ENCODE measurements at places on chromosomes 6 and 20.
A peak's percentile ranks its signal among the peaks of the same experiment; 100 is the strongest.

DNA sequence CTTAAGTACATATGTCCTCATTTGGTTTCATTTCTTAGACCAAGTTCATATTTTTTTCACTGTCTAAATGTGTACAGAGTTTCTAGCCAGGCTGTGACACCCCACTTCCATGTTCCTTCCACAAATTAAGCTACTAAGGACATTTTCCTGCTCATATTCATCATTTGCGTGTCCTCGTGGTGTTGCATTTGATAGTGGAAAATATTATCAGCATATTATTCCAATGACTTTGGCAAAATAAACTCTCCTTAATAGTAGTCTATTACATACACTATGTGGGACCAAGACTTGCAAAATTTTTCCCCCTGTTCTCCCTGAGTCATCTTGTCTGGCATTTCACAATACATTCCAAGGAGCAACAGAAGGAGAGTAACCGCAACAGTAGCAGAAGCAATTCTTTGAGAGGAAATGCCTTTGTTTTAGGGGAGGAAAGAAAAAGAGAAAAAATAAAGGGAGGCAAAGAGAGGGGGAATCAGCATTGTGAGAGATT is 599.2 kb downstream of the COL12A1 start:
- DNase-seq, result peak; percentile 93

DNA sequence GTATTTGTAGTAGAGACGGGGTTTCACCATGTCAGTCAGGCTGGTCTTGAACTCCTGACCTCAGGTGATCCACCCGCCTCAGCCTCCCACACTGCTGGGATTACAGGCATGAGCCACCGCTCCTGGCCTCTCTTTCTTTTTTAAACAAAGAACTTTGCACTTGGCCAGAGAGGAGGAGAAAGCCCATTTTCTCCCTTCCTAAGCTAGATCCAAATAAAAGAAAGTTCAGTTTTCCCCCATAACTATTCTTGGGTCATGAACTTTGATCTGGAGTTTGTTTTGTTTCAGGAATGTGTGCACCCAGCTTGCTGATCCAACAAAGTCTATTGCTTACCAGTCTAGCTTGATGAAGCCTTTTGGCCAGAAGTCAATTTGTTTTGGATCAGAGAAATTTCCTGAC is 23.4 kb downstream of the KCNS1 start:
- no peak for DNase-seq

GRCh38 chr6:96923871-96924493 is 546 bp upstream of the KLHL32 start:
- DNase-seq, result no peak

DNA sequence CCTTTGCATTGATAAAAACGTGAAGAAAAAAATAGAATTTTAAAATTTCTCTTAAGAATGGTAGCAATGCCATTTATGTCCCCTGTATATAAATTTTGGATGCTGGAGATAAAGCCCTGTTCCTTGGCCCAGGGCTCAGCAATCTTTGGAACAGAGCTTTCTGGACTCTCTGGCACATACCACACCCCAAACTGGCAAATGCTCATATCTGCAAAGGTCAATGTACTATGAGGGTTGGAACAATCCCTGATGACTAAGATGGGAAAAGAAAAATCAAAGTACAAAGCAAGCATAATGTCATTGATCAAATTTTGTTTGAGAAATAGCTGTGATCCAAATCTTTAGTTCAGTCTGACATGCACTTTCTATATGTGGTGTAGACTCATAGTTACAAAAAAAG is 158.1 kb upstream of the HCRTR2 start:
- DNase-seq, result no peak

DNA sequence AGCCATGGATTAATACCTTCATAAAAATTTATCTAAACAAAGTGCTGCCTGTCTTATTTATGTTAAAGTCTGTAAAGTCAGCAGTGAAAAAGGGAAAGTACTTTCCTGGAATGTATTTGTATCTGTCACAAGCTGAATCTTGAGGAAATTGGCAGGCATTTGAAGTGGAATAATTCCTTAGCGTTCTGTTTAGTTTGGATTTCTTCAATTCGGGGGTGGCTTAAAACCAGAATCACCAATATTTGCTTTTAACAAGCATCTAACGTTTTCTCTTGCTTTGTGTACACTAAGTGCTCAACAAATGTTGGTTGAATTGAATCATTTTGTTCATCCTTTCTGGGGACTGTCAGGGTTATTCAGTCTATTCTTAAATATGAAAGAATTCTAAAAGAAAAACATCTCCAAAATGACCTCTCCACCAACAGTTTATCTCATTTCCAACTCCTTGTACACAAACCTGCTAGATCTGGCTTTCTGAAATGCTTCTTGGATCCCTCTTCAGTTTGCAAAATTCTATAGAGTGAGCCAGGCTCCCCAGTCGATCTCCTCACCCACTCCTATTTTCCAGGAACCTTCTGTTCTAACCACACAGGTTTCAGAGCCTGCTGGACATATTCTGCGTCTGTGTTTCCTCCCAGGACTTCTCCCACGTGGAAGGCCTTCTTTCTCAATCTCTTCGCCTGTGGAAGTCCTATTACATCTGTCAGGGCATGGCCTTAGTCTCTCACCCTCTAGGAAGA is 2.0 kb upstream of the NPEPL1 start:
- DNase-seq, result no peak

- DNase-seq, result no peak
Observed at GRCh38 chr20:44851545-44851944, 34.0 kb upstream of the YWHAB start.

GRCh38 chr6:133392015-133392414 is 150.9 kb downstream of the EYA4 start:
- no peak for DNase-seq

- no peak for DNase-seq
Observed at GRCh38 chr6:116173928-116174327, 48.0 kb upstream of the COL10A1 start.

- DNase-seq, result peak; percentile 63
Observed at GRCh38 chr20:56636716-56637115, 7.6 kb downstream of the TFAP2C start.

- no peak for DNase-seq
Observed at GRCh38 chr20:49160057-49160929, 27.8 kb downstream of the STAU1 start.

- DNase-seq, result no peak
Observed at GRCh38 chr20:44491635-44492395, 16.1 kb downstream of the TTPAL start.

DNA sequence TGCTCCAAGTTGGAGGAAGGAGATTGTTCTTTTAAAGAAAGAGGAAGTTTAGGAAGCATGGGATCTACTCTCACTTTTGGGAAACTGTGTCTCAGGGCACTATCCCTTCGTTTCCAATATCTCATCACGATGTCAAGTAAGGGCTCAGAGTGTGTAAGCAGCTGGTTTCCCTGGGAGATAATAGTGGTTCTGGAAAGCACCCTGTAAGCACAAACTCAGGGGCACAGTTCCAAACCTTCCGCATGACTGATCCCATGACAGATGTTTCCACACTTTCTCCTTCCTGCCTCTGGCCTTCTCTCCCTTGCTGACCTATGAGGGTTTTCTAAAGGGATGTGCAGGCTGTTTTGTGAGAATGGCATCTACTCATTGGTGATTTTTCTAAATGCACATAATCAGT is 33.9 kb downstream of the ADTRP start:
- DNase-seq, result peak; percentile 39

DNA sequence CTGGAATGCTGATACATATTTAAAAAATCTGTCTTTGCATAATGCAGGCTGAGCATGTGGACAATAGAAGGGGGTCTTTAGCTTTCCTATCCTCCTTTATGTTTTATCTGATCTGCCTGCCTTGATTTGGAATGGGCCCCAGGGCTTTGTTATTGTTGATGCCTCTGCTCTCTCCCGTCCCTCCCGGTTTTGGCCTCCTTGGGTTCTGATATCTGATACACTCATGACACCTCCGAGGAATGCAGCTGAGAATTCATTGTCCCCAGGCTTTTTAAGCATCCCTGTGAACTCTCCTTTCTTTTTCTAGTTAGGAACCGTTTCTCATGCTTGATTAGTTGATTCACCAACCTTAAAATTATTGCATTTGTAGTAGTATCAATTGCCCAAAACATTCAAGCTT is 185.5 kb upstream of the RALGAPA2 start:
- no peak for DNase-seq

DNA sequence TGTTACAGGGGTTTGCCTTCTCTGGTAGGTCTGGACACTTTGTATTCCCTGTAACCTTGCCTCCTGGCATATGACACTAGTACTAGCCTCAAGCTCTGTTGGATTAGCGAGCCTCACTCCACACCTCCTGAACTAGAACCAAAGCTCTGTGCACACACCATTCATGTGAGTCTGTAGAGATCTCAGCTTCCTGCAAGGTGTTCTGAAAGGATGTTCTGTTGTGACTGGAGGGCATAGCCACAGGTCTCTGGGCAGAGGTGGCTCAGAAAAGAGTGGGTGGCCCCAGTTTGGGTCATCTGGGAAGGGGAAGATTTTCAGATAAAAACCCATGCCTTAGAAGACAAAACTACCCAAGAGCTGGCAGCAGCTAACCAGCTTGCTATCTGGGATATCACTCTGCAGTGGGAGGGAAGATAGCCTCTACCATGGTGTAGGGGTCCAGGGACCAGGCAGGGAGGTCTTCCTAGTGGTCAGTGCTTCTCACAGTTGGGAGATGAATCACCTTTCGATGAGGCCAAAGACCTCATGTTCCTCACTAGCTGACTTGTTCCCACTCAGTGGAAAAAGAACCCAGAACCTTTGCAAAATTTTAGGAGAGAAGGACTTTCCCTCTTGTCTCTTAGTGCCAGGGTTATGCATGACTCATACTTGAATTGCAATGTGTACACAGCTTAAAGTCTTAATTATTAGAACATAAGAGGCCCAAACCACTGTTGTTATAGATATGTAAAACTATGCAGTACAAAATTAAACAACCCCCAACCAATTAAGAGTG is 41.4 kb downstream of the HLA-F start:
- DNase-seq, result no peak

DNA sequence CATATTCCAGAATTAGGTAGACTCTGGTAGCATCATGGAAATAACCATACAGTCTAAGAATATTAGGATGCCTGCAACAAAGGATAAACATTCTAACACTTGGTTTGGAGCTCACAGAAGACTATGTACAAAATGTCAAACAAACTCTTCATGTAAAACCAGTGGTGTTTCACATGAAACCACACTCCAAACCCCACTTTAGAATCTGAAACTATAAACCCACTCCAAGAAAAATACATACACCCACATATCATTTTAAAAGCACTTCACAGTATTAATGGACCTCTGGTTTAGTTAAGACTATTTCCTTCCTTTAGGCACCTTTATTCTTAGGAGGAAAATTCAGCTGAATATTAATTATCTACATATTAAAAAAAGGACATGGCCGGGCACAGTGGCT is 10.5 kb downstream of the AURKA start:
- no peak for DNase-seq

- DNase-seq, result no peak
Observed at GRCh38 chr6:11272491-11273192, 40.2 kb upstream of the NEDD9 start.

DNA sequence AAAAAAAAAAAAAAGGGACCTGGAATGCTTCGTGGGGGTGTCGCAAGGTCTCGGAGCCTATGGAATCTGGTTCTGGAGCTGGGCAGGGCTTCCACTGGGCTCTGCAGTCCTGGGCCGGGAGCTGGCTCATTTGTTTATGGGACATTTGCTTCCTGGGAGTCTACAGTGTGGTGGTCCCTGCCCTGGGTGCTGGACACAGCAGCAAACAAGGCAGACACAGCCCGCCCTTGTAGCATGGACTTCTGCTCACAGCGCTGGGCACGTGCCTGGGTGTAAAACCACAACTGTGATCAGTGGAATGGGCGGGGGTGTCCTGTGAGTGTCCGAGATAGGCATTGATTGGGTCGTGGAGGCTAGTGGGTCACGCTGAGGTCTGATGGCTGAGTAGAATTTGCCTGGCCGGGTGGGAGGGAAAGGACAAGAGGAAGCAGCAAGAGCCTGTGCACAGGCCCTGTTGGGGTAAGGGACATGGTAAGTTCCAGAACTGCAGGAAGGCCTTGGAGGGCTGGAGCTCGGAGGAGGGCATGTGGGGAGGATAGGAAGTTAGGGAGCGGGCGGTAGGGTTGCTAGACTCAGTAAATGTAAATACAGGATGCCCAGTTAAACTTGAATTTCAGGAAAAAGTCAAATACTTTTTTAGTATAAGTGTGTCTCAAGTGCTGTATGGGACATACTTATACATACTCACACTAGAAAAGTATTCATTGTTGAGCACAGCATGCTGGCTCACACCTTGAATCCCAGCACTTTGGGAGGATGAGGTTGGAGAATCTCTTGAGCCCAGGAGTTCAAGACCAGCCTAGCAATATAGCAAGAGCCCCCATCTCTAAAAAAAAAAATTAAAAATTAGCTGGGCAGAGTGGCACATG is 61.3 kb upstream of the PMEPA1 start:
- DNase-seq, result no peak

DNA sequence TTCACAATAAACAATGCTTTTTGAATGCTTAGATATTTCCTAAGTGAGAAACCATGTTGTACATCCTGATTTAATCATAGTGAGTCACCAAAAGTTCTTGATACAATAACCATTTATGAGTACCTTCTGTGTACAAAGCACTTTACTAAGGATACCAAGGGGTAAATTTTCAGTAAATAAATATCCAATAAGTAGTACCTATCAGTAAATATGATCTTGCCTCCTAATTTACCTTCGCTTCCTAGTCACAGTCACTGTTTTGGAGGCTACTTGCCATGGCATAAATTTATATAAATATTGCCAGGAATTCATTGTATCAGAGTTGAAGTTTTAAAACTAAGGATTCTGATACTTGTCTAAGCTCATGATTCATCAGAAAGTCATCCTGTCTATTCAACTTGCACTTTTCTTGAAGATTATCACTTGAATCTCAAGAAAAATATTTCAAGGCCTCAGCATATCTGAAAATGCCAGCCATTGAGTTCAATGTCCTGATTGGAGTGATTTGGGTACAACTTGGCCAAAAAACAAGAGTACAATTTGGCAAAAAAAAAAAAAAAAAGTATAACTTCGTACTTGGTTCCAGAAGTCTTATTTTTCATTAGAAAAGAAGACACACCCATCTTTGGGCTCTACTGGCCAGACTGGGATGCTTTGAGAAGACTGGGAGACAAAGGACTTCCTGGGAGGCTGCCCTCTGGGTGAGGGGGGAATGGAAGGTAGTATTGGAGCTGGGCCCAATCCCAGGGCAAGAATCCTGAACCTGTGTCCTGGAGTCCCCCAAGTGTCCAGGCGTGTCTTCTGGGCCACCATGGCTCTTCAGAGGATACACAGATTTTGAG is 32.8 kb downstream of the RAB22A start:
- DNase-seq, result no peak

DNA sequence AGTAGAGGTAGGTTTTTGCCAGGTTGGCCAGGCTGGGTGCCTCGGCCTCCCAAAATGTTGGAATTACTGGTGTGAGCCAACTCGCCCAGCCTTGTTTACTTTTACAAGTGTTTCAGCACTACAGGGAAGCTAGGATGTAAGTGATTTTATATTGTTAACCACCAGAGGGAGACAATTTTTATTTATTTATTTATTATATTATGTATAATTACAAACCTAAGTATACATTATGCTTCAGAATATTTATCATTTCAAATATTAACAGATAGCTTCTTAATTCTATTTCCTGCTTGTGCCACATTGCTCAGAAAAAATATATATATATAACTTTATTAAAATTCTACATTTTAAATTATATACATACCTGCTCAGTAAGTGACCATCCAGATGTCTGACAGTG is 9.8 kb downstream of the MMUT start:
- DNase-seq, result no peak
